ENCODE measurements at places on chromosomes 1 and 21. TPM values are rescaled to one million over a fixed set of nuclear protein-coding genes. Genes with fewer than 3 reads are reported as not detected.

GRCh38 chr21:28654406-28654805, 338.3 kb downstream of the LTN1 start:
- DNase-seq, result no peak

GRCh38 chr1:23167353-23168078, 1.1 kb downstream of the LUZP1 start:
- peak; percentile 47 for DNase-seq

GRCh38 chr1:30744060-30744756, 13.4 kb downstream of the LAPTM5 start:
- no peak for DNase-seq

GRCh38 chr1:241330619-241331327, 26.2 kb downstream of the RGS7 start:
- DNase-seq, result no peak

DNA sequence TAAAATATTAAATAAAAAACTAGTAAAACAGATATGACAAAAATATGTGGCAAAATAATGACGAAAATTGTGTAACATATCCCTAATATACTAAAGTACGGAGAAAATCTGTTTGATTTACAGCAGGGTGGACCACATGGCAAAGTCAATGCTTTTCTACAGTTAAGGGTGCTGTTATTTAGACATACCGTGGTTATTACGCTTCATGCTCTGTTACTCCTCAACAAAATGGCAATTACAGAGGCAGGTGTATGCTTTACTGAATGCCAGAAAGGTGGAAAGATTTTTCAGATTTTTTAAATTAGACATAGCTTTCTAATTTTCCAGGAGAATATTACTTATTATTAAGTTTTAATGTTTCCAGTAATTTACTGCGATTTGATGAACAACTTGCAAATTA, 343.9 kb upstream of the DPYD start:
- DNase-seq, result peak; percentile 61

GRCh38 chr1:168473126-168473525, 70.7 kb downstream of the XCL2 start:
- DNase-seq, result no peak

DNA sequence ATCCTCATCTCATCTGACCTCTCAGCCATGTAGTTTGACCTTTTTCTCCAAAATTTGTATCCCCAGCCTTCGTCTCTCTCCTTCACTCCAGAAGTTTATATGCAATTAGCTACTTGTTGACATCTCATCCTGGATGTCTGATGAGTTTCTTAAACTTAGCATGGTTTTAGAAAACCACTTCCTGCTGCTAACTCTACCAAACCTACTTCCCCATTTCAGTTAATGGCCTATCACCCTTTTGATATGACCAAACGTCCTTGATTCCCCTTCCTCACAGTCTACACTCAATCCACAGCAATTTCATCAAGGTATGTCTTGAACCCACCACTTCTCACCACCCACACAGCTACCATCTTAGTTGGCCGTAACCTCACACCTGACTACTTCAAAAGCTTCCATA, 121.9 kb downstream of the LRRC40 start:
- no peak for DNase-seq

GRCh38 chr1:218304281-218305039, 19.4 kb downstream of the RRP15 start:
- DNase-seq, result no peak

DNA sequence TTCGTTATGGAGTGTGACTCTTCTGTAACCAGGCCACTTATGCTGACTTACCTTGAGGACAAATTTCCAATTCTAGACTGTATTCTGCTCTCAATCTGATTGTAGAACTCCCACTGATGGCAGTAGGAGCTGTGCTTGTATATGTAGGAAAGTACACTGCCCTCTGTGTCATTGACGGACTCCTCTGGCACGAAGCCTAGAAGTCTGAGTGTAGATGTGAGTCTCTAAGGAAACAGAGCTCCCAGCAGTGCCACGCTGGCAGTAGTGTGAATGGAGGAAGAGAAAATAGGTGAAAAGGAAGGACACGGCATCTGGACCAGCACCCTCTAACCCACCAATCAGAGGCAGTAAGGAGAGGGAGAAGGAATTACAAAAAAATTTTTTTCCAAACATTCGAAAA, 130.4 kb upstream of the ADGRL2 start:
- peak; percentile 59 for DNase-seq

- DNase-seq, result no peak
Observed at GRCh38 chr1:62784509-62785365, 805 bp downstream of the ATG4C start.

GRCh38 chr1:21321963-21322680, 31.9 kb upstream of the ECE1 start:
- no peak for DNase-seq

GRCh38 chr1:6025269-6026094, 20.2 kb upstream of the KCNAB2 start:
- DNase-seq, result no peak

GRCh38 chr1:228013935-228014930, 7.4 kb downstream of the WNT3A start:
- DNase-seq, result no peak

GRCh38 chr1:234659538-234659937, 49.6 kb upstream of the IRF2BP2 start:
- peak; percentile 52 for DNase-seq

- DNase-seq, result peak; percentile 86
Observed at GRCh38 chr1:61184040-61184713, 101.8 kb downstream of the NFIA start.

DNA sequence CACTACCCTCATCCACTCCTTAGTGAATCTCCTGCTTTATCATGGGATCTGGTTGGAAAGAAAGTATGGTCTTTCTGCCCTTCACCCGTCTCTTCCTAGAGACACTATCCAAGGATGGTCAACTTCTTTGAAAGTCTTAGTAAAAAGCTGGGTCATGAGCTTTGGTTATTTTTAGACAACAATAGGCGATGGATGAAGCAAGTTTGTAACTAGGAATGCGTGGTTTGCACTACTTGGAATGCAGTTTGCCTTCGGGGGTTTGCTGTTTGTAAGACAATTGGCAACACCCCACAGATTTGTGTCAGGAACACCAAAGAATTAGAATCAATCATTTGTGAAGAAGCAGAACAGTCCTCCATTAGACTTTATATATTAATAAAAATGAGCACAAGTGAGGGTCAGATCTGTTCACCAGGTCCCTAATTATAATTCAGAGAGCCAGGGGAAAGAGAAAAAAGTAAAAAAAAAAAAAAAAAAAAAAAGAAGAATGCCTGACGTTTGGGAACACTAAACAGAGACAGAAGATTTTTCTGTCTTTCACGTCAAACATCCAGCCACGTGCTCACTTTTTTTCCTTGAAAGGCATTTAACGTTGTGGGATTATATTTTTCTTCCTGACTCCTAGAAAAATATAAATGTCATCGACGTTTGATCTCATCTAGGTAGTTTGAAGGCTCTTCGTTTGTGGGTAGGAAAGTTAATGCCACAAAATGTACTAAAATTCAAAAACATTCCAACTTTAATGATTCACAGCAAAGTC, 60.7 kb upstream of the BTG3 start:
- no peak for DNase-seq

DNA sequence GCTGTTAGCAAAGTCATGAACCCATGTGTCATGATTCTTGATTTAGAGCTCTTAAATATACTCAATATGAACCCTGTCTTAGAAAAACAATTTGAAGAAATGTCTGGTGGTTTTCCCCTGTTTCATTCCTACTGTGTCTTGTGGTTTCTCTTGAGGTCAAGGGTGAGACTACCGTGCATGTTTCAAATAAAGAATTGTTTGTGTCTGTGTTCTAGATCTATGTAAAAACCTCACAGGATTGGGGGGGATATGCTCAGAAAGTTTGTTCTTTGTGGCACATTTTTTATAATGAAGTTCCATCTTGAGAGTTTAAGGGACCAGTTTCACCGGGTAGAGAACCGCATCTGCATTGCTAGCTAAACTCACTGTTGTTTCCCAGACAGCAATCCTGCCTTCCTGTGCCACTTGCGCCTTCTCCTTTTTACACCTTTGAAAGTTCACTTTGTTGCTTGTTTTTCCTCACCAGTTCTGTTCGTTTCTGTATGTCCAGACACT, 30.9 kb upstream of the CACYBP start:
- DNase-seq, result peak; percentile 72

- DNase-seq, result no peak
Observed at GRCh38 chr1:230957580-230957989, 21.1 kb downstream of the TTC13 start.

DNA sequence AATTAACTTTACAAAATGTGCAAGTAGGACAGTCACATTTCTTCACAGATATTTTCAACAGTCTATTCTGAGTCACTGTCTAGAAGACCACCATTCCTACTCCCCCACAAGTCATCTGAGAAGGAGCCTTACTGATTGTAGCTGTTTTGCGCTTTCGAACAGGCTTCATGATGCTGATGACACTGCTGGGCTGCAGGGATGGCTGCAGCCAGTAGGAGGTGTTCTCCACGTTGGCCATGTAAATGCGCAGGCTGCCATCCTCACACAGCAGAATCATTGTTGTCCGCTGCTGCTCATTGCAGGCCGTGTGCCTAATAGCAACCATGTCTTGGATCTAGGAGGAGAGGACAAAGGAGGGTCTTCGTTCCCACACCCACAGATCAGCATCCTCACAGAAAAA, 56.9 kb downstream of the UBR4 start:
- DNase-seq, result no peak

- DNase-seq, result no peak
Observed at GRCh38 chr1:16092923-16093511, 19.6 kb upstream of the FAM131C start.

DNA sequence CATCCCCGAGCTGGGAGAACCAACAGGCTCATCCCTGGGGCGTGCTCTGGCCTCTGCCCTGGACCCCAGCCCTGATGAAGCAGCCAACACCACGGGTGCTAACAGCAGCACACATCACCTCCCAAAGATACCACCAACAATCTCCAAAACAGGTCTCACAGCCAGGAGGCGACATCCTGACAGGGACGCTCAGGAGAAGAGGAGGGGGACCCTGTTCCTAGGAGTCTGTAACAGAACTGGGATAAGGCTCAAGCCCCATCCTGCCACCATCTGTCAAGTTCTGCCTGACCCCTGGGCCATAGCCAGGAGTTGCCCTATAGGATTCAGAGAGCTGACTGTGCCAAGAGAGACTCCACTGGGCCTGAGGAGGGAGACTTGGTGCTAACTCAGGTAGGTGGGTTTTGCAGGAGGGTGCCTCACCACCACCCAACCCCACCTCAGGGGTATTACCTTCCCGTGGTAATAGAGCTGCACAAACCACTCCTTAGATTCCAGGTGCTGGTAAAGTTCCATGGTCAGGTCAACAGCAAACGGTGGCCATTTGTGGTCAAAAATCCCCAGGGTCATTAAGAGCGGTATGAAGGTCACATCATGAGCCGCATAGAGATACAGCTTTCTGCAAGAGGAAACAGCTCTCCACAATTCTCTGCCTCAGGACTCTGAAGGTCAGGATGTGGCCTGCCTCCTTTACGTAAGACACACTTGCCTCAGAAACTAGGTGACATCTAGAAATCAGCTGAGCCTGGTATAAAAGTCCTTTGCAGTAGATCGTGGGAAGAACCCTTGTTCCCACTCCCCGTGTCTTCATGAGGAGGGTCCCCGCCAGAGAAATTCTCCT, 22.3 kb downstream of the ACP6 start:
- DNase-seq, result no peak

- DNase-seq, result no peak
Observed at GRCh38 chr1:147541672-147542568, 619 bp downstream of the BCL9 start.

GRCh38 chr1:203996126-203996525, 76.8 kb upstream of the SOX13 start:
- no peak for DNase-seq

- DNase-seq, result no peak
Observed at GRCh38 chr1:209134001-209134400, 449.5 kb upstream of the CAMK1G start.

DNA sequence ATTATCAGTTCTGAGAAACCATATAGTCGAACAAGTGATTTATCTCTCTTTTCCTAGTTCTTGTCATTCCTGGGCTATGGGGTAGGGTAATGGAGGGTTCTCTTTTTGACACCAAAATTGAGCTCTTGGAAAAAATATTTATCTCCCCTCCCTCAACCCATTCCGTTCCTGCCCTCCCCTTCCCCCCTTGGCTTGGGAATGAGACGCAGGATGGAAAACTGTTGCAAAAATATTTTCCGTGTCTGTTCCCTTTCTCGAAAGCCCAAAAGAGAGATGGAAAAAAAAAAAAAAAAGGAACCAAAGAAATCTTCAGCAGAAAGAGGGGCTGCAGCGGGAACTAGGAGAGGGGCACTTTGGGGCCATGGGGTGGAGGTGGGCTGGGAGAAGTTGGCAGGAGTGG, 766 bp downstream of the ATP2B4 start:
- no peak for DNase-seq

- DNase-seq, result no peak
Observed at GRCh38 chr1:22608361-22608760, 28.1 kb upstream of the C1QA start.

DNA sequence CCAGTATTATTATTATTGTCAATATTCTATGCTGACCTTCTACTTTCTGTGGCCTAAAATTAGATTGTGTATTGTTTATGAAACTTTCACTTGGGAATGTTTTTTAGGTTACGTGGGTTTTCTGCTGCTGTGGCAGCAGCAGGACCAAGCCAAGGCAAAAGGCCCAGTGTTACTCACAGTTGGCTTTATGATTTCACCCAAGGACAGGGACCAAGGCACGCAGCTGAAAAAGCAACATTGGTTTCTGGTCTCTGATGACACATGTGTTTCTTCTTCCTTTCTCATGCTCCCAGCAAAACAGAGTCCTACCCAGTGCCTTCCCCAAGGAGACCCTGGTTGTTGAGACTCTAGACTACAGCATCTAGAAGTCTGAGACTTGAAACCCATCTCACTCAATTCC, 413.7 kb downstream of the SETD4 start:
- DNase-seq, result no peak

Gene SDE2
- total RNA-seq, result 21.0 TPM

Gene FCRL6
- total RNA-seq, result not detected

Gene MASP2
- not detected for total RNA-seq

Gene SGIP1
- total RNA-seq, result 26.8 TPM

Gene CCDC24
- total RNA-seq, result 31.2 TPM

Gene UCK2
- total RNA-seq, result 109 TPM

Gene OR2L13
- not detected for total RNA-seq

Gene LCE1F
- not detected for total RNA-seq

Gene HOOK1
- 5.5 TPM for total RNA-seq

Gene FAM163A
- total RNA-seq, result not detected

Gene LAD1
- total RNA-seq, result 3.6 TPM

Gene DPYD
- total RNA-seq, result 6.2 TPM

Gene COL6A1
- 146 TPM for total RNA-seq

Gene ELF3
- 255 TPM for total RNA-seq
